ENCODE measurements at places on chromosomes 7 and 10.

- no peak for DNase-seq
Measured at GRCh38 chr10:100655326-100655759, 90.0 kb upstream of the PAX2 start.

DNA sequence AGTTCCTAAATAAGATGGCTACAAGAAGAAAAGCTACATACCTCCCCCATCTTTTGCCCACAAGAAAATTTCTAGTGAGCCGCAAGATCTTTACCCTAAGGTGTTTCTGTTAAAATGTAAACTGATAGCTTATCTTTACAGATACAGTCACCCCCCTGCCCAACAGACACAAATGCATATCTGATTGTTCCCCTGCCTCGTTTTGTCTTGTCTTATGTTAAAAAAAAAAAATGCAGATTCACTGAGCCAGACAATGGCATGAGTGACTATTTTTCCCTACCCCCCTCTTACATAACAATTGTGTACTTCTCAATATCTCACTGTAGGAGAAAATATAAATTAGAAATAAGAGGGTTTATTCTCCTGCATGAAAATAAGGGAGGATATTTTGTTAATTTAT lies 8.5 kb downstream of the ZNF138 start:
- peak; percentile 16 for DNase-seq

DNA sequence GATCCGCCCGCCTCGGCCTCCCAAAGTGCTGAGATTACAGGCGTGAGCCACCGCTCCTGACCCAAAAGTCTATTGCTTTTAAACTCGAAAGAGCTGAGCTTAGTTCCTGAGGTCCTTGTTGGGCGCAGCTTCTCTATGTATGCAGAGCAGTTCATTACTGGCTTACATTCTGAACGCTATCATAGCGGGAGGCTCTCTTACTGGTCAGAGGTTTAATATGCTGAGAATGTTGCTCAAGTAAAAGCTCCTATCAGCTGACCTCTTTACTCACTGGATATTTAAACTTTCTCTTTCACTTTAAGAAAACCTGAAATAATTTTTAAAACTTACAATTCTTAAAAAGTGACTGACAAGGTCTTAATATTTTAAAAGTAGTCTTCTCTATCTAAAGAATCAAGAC lies 160.8 kb upstream of the WNT16 start:
- no peak for DNase-seq

GRCh38 chr7:125126376-125126775 lies 196.8 kb upstream of the POT1 start:
- no peak for DNase-seq

Measured in K562 (cell line).